Sigmoid colon (tissue), 7 donors: ENCODE measurements at places on chromosomes 3 and 15. TPM values are rescaled to one million over a fixed set of nuclear protein-coding genes. Genes with fewer than 3 reads are reported as not detected.

The ALDH1A3 gene
- total RNA-seq: 55.4 TPM

The RLBP1 gene
- 1.8 TPM for total RNA-seq

The CLN6 gene
- total RNA-seq: 10.4 TPM

The ANAPC13 gene
- total RNA-seq: 63.3 TPM

The SEMA5B gene
- total RNA-seq: not detected

The UTS2B gene
- total RNA-seq: 0.28 TPM

The AHSG gene
- not detected for total RNA-seq

The AGBL1 gene
- 0.16 TPM for total RNA-seq

- no peaks in the 10 kb centered on the region for H3K36me3 ChIP-seq
- no peak overlapping the region for H3K27ac ChIP-seq
- H3K27me3 ChIP-seq: no peaks in the 10 kb centered on the region
- H3K4me1 ChIP-seq: no peaks in the 10 kb centered on the region
- no peak for DNase-seq
- H3K4me3 ChIP-seq: no peak overlapping the region
Measured at GRCh38 chr3:132289316-132289715, 27.9 kb upstream of the ACP3 start.

The SCN11A gene
- total RNA-seq: 0.82 TPM

- H3K36me3 ChIP-seq: no peaks in the 10 kb centered on the region
- no peak overlapping the region for H3K4me3 ChIP-seq
- peaks cover 49% of the 10 kb centered on the region for H3K4me1 ChIP-seq
- DNase-seq: no peak
- no peaks in the 10 kb centered on the region for H3K27me3 ChIP-seq
Measured at GRCh38 chr3:100265016-100265415, 4.2 kb downstream of the TBC1D23 start.

DNA sequence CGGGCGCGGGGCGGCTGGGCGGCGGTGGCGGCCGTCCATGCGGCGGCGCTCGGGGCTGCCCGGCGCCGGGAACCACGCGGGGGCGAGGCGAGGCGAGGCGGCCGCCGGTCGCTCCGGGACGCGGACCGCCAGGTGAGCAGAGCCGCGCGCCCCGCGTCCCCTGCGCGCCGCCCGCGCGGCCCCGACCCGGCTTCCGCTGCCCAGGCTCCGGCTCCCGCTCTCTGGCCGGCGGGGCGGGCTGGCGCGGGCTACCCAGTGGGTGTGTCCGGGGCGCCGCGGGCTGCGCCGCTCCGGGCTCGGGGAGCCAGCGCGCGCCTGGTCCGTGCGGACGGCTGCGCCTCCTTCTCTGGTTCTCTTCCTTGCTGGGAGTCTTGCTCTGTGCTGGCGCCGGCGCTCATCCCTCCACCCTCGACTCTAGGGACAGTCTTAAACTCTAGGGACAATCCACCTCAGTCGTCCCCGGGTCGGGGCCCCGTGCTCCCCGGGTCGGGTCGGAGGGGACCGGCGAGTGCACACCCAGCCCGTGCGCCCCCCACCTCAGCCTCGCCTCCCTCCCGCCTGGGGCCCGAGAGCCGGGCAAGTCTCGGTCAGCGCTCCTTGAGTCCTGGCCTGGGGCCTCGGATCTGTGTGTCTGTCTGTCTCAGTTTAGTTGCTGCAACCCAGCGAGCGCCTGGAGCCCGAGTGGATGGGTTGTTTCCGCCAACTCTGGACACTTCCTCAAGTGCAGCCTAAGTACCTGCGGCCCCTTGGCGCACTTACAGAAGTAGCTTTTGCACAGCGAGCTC, 488 bp downstream of the THSD4 start:
- H3K36me3 ChIP-seq: no peaks in the 10 kb centered on the region
- peak overlapping the region; percentile 9 for H3K4me3 ChIP-seq
- no peaks in the 10 kb centered on the region for H3K4me1 ChIP-seq
- H3K27ac ChIP-seq: no peak overlapping the region
- H3K27me3 ChIP-seq: no peaks in the 10 kb centered on the region
- no peak for DNase-seq

- peaks cover 4% of the 10 kb centered on the region for H3K36me3 ChIP-seq
- H3K27me3 ChIP-seq: no peaks in the 10 kb centered on the region
- H3K27ac ChIP-seq: no peak overlapping the region
- no peak overlapping the region for H3K4me3 ChIP-seq
Measured at GRCh38 chr3:16319307-16319706, 54.3 kb downstream of the OXNAD1 start.

- H3K27ac ChIP-seq: no peak overlapping the region
- no peak for DNase-seq
- H3K4me1 ChIP-seq: no peaks in the 10 kb centered on the region
- no peak overlapping the region for H3K4me3 ChIP-seq
- no peaks in the 10 kb centered on the region for H3K36me3 ChIP-seq
- no peaks in the 10 kb centered on the region for H3K27me3 ChIP-seq
Measured at GRCh38 chr3:193574488-193575070, 18.4 kb upstream of the OPA1 start.

GRCh38 chr15:88717382-88718031, 78.7 kb downstream of the ISG20 start:
- H3K27ac ChIP-seq: no peak overlapping the region
- H3K27me3 ChIP-seq: no peaks in the 10 kb centered on the region
- H3K4me3 ChIP-seq: no peak overlapping the region
- DNase-seq: no peak

The CPEB1 gene
- total RNA-seq: 8.3 TPM

GRCh38 chr15:67109141-67110034, 44.0 kb downstream of the SMAD3 start:
- peak; percentile 86 for DNase-seq
- no peaks in the 10 kb centered on the region for H3K27me3 ChIP-seq
- H3K4me3 ChIP-seq: no peak overlapping the region
- peak overlapping the region; percentile 84 for H3K27ac ChIP-seq
- no peaks in the 10 kb centered on the region for H3K36me3 ChIP-seq
- peaks cover 64% of the 10 kb centered on the region for H3K4me1 ChIP-seq

The MKRN2OS gene
- not detected for total RNA-seq

GRCh38 chr3:171755015-171755589, 55.2 kb downstream of the PLD1 start:
- no peaks in the 10 kb centered on the region for H3K36me3 ChIP-seq
- no peaks in the 10 kb centered on the region for H3K4me1 ChIP-seq
- no peak for DNase-seq
- H3K4me3 ChIP-seq: no peak overlapping the region
- H3K27me3 ChIP-seq: no peaks in the 10 kb centered on the region

DNA sequence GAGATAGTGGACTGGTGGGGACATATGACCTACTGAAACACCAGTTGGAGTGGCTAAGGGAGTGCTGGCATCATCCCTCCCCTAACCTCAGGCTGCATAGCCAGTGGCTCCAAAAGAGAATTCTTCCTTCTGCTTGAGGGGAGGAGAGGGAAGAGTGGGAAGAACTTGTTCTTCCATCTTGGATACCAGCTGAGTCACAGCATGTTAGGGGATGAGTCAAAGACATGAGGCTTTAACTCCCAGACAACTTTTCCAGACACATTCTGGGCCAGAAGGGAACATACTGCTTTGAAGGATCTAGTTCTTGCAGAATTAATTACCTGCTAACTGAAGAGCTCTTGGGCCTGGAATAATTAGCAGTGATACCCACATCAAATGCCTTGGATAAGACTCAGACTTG, 36.8 kb upstream of the PEX5L start:
- H3K36me3 ChIP-seq: no peaks in the 10 kb centered on the region
- no peak overlapping the region for H3K4me3 ChIP-seq
- no peak for DNase-seq

The ELL3 gene
- total RNA-seq: 6.1 TPM

The CKMT1B gene
- total RNA-seq: 1.1 TPM

The ZPLD1 gene
- total RNA-seq: 0.27 TPM

The CSPG5 gene
- 2.3 TPM for total RNA-seq

DNA sequence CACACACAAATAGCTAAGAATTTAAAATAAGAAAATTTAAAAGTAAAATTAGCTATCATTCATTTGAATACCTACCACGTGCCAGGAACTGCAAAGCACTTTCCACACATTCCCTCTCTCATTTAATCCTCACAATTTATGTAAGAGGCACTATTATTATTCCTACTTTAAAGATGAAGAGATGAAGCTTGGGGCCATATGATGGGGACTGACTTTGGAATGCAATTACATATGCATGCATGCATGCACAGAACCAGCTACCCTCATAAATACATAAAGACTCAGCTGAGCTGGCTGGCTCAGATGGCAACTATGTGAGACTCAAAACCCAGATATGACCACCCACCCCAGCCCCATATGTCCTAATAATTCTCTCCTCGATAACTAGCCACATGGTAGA, 31.7 kb upstream of the THUMPD3 start:
- no peaks in the 10 kb centered on the region for H3K4me1 ChIP-seq
- DNase-seq: no peak
- no peaks in the 10 kb centered on the region for H3K27me3 ChIP-seq
- no peak overlapping the region for H3K4me3 ChIP-seq
- H3K27ac ChIP-seq: no peak overlapping the region
- H3K36me3 ChIP-seq: no peaks in the 10 kb centered on the region

DNA sequence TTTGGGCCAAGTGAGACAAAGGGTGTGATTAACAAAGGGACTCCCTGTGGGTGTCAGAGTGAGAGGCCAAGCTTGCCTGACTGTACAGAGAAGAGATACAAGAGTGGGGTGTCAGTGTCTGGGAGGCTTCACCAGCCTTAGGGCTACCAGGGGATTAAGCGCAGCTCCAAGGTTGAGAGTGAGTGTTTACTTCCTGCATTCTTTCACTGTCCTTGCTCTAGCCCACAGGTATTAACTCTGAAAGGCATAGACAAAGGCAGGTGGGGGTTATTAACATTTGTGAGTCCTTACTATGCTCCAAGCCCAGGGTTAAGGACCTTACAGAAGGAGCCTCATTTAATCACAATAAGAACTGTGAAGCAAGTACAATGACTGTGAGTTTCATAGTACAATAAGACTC, 107.6 kb downstream of the IL20RB start:
- no peaks in the 10 kb centered on the region for H3K4me1 ChIP-seq
- no peak for DNase-seq
- no peaks in the 10 kb centered on the region for H3K27me3 ChIP-seq
- no peaks in the 10 kb centered on the region for H3K36me3 ChIP-seq
- H3K27ac ChIP-seq: no peak overlapping the region
- H3K4me3 ChIP-seq: no peak overlapping the region

DNA sequence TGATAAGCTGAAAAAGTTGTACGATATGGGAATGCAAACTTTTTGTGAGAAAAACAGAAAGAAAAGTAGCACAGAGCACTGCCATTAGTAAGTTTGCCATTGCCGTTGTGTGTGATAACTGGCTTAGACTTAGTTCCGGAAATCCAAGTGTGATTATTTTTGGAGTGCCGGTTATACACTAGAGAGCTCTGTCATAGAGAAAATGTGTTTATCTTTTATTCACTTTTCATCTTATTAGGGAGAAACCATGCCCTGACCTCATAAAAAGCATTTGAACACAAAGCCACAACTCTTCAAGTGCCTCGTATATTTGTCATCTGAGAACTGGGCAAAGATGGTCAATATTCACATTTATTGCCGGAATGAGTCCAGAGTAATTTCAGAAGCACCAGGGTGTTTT, 36.1 kb downstream of the CTDSPL start:
- no peaks in the 10 kb centered on the region for H3K27me3 ChIP-seq
- peaks cover 43% of the 10 kb centered on the region for H3K4me1 ChIP-seq
- no peaks in the 10 kb centered on the region for H3K36me3 ChIP-seq
- no peak for DNase-seq
